H4 (cell line): ENCODE measurements at places on chromosomes 1 and 21. TPM values are rescaled to one million over a fixed set of nuclear protein-coding genes. Genes with fewer than 3 reads are reported as not detected.

The RERE gene
- total RNA-seq: 14.0 and 19.1 TPM in 2 replicates

The MR1 gene
- total RNA-seq: 11.8 and 11.9 TPM in 2 replicates

The H3-3A gene
- total RNA-seq: 313 and 407 TPM in 2 replicates

The AGMAT gene
- not detected in 2 replicates for total RNA-seq

The OR2T10 gene
- total RNA-seq: not detected in 2 replicates

DNA sequence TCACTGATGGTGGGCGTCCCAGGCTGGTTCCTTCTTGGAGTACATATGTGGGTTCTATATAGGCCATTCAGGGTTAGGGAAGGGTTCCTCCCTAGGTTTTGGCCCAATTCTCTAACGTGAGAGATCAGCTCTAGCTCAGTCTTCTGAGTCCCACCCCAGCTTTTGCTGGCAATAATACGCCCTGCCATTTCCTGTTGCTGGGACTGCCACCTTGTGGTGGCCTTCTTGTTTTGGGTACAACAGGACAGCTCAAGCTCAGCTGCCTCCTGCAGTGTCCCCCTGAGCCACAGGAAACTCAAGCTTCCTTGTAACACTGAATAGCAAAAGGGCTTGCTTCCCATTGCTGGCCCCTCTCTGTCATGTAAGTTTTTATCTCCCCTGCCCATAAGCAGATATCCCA, 77.8 kb downstream of the BACH1 start:
- DNase-seq: peak; percentile 68

GRCh38 chr1:178580096-178580495, 67.2 kb downstream of the TEX35 start:
- no peak for DNase-seq

DNA sequence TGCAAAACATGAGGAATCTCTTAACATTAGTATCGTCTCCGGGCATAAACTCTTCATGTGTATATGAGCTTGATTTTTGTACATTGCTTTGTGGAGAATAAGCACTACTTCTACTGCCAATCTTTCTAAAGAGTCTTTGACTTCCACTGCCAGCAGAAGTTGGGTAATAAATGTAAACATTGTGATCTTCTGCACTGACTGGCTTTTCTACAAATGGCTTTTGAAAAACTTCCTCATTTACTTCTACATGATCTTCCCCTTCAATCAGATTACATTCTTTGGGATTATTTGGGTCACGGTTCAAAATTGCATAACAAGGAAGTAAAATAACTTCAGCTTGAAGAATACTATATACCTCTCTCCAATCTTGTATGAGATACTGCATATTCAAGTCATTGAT, 30.4 kb upstream of the SLC44A5 start:
- DNase-seq: no peak

- DNase-seq: no peak
These were observed 9.8 kb downstream of the DUSP10 start for GRCh38 chr1:221732052-221732451.

DNA sequence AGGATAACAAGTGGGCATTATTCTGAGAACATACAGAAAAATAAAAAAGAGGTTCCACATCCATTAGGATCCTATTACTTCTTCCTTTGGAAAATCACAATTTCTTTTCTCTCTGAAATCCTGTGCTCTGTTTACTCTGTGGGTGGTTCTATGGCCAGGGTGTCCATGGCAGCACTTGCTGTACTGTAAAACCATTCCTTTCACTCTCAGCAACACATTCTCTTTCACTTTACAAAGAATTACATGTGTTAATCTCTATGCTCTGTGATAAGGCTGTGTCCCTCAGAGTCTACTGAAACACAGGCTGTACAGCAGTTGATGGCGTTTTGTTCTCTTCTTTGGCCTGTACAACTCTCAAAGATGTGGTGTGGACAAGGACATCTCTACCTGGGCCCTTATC, 524.1 kb downstream of the PTBP2 start:
- DNase-seq: no peak

DNA sequence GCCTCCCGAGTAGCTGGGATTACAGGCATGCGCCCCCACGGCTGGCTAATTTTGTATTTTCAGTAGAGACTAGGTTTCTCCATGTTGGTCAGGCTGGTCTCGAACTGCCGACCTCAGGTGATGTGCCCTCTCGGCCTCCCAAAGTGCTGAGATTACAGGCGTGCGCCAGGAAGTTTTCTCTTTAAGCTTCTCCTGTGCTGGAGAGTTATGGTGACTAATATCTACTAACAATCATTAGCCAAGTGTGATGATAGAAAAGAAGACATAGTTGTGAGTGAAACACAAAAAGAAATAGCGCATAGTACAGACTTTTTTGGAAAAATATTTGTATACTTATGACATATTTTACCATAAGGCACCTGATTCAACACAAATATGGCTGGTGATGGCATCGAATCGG, 56.5 kb downstream of the SETD4 start:
- DNase-seq: no peak

- DNase-seq: no peak
These were observed 64.9 kb downstream of the TMEM53 start for GRCh38 chr1:44609412-44609767.

DNA sequence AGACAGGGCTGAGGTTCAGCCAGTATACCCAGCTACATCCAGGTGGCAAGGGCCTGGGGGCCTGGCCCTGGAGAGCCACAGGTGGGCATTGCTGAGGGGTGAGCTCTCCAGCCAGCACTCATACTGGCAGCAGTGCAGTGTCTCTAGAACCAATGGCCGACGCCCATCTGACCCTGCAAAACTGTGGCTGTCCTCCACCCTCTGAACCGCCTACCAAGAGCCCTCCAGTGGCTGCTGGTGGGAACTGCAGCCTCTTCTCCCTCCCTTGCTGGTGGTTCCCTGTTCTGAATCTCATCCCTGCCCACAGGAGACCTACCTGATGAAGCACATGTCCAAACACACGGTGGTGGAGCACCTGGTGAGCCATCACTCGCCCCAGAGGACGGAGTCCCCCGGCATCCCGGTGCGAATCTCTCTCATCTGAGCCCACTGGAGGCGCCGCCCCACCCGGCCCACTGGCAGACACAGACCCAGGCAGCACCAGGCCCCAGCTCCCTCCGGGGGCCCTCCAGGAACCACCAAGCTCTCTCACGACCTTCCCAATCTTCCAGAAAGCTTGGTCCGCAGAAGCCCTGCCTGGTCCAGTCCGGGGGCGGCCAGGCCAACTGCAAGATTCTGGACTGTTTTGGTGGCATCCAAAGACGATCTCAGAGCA, 22.1 kb downstream of the A3GALT2 start:
- DNase-seq: peak; percentile 45

- no peak for DNase-seq
These were observed 115.9 kb downstream of the HIVEP3 start for GRCh38 chr1:41802532-41803501.
